ENCODE measurements at places on chromosomes 11 and 22. TPM values are rescaled to one million over a fixed set of nuclear protein-coding genes. Genes with fewer than 3 reads are reported as not detected.

DNA sequence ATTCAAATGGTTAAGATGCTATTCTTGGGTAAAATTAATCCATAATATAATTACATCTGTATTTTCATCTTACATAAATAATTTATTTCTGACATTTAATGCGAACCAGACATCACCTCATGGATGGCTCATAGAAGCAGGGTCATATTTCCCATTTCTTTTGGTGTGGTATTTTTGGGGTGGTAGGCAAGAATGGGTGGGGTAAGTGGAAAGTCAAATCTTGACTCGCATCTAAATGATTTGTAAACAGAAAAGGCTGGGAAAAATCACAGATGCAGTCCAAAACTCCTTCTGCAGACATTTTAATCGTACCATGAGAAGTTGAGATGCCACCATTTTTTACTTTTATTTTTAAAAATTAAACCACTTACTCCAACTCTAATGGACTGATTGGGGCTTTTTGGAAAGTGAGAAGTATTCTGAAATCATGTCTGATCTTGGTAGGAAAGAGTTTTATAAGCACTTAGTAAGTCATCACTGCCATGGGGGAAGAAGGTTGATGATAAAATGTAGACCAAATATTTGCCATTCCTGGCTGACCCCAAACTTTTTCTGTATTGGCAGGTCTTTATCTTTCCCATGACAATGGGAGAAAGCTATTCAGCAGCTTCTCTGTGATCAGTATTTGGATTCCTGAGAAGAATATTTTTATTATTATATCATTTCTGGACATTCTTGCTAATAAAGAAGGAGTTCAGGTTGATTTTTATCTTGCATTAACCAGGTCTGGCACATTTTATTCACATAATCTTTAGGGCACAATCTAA is 47.2 kb upstream of the BLID start:
- no peak for DNase-seq

DNA sequence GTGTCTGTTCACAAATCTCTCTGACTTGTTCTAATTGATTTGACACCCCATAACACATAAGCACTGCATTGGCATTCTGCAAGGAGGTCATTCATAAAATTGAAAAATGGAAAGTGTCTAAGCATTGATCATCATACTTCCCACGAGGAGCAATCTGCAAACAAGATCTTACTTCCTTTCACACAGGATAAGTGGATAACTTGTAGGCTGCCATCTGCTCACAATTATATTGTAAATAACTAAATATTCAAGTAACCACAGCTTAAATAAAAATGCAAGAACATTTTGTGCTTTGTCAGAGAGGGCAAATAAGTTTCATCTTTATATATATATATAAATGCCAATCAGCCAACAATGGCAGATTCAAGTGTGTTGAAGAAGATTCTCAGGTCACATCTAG is 264.8 kb upstream of the ZC3H12C start:
- DNase-seq, result no peak

GRCh38 chr11:68936676-68937620 is 33.3 kb downstream of the IGHMBP2 start:
- DNase-seq, result no peak

DNA sequence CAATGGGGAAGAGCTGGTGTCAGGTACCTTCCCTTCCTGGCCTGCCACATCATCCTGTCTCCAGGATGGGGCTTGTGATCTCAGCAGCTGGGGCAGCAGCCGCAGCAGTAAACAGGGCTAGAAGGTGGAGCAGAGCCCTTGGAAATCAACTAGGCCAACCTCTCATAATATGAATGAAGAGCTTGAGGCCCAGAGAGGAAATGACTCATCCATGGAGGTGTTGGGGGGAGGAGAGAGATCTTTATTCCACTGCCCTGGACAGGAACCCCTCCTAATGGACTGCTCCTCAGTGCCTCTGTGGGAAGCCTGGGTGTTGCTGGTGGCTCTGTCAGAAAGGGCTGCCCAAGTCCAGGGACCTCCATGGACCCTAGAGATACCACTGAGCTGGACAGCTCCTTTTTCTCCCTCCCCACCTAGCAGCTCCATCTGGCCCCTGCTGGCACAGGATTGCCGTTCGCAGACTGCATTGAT is 111.8 kb downstream of the OSBP2 start:
- DNase-seq, result no peak

DNA sequence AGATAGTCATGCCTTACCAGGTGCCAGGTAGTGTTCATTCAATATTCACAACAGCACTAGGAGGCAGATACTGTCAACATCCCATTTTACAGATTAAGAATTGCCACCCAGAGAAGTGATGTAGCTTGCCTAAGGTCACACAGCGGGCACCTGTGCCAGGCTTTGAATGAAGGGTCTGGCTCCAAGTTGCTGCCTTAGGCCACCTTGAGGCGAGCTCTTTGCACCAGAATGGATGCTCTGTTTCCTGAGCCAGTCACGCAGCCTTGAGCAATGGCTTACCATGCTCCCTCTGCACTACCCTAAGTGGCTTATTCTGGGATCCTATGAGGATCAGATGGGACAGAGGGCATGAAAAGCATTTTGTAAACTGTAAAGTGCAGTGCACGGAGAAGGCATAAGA is 25.1 kb upstream of the TIMP3 start:
- no peak for DNase-seq

DNA sequence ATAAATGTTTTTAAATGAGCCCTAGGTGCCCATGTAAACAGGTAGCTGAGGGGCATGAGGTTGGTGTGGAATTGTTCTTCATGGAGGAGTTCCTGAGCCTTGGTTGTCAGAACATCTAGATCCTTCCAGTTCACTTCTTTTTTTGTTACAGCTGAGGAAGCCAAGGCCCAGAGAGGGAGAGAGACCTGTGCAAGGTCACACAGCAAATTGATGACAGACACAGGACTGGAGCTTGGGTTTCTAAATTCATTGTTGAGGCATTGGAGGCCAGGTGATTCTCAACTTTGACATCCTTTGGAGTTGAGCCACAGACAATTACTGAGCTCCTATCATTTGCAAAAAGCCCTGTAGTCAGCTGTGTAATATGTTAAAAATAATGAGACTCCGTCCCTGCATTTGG is 73.1 kb upstream of the CRYBB3 start:
- no peak for DNase-seq

GRCh38 chr11:82305123-82305522 is 428.5 kb downstream of the FAM181B start:
- no peak for DNase-seq

- DNase-seq, result peak; percentile 17
These were observed 123.6 kb downstream of the ABTB2 start for GRCh38 chr11:34234086-34234740.

DNA sequence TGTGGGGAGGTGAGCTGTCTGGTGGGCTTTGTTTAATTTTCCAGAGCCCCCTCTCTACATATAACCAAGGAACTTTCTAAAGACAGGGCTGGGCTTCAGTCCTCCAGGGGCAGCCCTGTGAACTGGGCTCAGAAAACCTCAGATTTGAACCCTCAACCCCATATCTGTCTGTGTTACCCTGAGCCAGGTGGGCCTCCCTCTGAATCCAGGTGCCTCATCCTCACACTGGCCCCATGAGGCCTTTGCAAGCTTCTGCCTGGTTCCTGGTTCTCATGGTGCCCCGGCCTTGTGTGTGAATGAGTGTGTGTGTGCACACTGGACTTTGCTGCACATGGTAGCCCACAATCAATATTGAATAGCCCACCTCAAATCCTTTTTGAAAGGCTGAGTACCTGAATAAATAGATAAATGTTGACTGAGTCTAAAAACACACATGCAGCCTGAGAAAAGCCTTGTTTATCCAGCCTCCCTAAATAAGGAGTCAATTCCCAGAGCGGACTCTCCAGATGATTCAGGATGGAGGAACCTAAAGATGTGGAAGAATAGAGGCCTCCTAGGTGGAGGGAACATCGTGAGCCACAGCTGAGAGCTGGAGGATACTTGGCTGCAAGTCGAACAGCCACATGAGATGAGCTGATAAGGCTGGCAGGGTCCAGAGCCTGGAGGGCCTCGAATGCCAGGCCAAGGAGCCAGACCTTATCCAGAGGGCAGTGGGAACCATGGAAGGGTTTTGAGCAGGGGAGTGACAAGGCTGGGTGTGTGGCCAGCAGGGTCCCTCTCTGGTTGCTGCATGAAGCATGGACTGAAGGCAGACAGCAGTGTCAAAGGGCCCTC is 28.1 kb upstream of the P2RY2 start:
- no peak for DNase-seq

DNA sequence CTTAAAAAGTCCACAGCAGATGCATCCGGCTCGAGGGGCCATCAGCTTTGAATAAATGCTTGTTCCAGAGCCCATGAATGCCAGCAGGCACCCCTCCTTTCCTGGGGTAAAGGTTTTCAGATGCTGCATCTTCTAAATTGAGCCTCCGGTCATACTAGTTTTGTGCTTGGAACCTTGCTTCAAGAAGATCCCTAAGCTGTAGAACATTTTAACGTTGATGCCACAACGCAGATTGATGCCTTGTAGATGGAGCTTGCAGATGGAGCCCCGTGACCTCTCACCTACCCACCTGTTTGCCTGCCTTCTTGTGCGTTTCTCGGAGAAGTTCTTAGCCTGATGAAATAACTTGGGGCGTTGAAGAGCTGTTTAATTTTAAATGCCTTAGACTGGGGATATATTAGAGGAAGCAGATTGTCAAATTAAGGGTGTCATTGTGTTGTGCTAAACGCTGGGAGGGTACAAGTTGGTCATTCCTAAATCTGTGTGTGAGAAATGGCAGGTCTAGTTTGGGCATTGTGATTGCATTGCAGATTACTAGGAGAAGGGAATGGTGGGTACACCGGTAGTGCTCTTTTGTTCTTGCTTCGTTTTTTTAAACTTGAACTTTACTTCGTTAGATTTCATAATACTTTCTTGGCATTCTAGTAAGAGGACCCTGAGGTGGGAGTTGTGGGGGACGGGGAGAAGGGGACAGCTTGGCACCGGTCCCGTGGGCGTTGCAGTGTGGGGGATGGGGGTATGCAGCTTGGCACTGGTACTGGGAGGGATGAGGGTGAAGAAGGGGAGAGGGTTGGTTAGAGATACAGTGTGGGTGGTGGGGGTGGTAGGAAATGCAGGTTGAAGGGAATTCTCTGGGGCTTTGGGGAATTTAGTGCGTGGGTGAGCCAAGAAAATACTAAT is 1.9 kb downstream of the NEAT1 start:
- DNase-seq, result peak; percentile 50

DNA sequence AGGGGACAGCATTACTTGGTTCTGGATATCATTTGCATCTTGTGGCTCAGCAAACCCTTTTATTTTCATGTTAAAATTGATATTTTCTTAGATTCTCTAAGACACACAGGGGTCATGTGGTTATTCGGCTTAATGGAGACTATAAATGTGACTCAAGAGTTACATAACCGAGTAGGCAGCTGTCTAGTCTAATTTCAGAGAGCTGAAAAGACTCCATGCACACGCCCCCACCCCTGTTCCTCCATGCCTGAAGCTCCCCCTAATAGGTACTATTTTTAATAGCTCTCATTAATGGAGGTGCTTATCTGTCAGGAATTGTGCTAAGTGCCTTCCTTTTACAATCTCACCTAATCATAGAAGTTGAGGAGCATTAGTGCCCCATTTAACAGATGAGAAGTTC is 189.2 kb upstream of the ARHGAP20 start:
- no peak for DNase-seq

- peak; percentile 39 for DNase-seq
These were observed 63.9 kb downstream of the MYO7A start for GRCh38 chr11:77191823-77192495.

The FOLR3 gene
- not detected for total RNA-seq

The IGLL1 gene
- not detected for total RNA-seq

The PGA5 gene
- total RNA-seq, result not detected

The MRGPRX3 gene
- total RNA-seq, result 0.51 TPM

The CRYBA4 gene
- 0.13 TPM for total RNA-seq

The CCDC73 gene
- total RNA-seq, result not detected

Data from dermis microvascular lymphatic vessel endothelial cell (primary cell).